ENCODE measurements at places on chromosomes 2 and 18. TPM values are rescaled to one million over a fixed set of nuclear protein-coding genes. Genes with fewer than 3 reads are reported as not detected.

GRCh38 chr2:70961648-70961994 is 16.8 kb upstream of the ANKRD53 start:
- no peak for DNase-seq

DNA sequence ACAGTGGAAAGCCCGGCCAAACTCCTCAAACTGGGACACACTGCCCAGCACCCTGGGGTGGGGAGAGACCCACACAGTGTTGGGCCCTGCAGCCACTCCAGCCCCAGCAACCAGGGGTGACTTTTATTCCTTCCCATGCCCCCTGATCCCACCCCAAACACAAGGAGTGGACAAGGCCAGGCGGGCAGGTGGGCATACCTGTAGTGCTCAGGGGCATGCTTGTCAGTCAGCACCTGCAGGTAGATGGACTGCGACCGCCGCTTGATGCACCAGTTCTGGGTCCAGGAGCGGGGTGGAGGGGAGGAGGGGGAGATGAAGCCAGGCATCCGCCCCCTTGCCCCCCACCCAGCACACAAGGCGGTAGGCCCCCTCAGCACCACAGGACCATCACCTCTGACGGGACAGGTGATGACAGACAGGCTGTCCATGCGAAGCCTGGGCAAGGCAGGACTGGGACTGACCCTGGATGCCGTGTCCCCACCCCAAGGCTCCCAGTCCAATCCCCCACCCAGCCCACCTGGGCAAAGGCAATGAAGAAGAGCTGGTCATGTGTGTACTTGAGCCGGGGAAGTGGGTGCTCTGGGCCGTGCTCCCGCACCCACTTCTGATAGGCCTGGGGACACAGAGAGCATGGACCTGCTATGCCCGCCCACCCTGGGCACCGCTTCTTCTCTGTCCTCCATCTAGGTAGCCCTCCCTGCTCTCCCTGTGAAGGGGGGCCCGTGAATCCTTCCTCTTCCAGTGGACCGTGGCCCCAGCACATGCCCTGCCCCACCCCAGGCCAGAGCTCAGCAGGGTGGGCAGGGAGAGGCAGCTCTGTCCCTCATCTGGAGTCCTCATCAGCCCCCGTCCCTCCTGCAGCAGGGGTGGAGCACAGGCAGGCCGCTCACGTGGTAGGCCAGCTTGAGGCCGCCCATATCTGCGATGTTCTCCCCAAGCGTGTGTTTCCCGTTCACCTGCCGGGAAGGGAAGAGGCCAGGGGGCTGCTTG is 7.1 kb downstream of the ECEL1 start:
- no peak for DNase-seq

- no peak for DNase-seq
These were observed 503 bp downstream of the ANXA4 start for GRCh38 chr2:69742322-69742952.

GRCh38 chr2:100589527-100589926 is 26.7 kb downstream of the PDCL3 start:
- DNase-seq = no peak

DNA sequence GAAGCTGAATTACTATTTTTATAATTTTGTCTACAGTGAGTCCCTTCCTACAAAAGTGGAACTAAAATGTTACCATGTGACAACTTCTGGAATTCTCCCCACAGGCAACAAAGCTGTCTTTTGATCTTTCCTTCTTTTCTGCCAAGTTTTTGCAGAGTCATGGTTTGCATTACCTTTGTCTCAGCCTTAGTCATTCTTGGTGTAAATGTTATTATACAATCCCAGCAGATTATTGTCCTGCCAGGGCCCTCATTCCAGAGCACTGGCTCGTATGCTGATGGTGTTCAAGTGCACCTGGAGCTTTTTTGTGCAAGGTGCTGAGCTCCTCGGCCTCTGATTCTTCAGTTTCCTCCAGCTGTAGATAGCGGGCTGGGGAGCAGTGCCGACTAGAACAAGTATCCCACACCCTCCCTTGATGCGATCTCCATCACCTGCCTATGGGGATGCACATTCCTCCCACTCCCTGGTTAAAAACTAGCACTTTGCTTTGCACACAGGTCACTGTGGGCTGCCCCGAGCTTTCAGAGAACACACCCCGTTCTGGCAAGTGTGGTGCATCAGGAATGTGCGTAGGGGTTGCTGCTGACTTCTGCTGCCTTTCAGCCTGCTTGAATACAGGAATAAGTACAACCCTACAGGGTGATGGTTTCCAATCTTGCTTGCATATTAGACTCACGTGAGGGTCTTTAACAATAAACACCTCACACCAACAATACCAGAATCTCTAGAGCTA is 263.6 kb downstream of the RNF144A start:
- no peak for DNase-seq

DNA sequence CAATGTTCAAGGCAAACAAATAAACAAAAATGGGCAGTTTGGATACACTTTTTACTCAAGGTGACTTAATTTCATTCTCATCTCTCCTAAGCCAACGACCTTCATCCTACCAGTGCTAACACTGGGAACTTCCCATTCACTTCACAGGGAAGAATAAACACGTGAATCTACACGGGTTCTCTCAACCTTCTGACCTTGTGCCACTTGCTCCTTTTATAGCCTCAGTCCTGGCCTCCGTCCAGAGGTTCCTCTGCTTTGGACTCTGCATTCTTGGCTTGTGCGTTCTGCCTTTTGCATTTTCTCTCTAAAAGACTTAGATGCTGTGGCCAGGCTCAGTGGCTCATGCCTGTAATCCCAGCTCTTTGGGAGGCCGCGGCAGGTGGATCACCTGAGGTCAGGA is 13.8 kb downstream of the ZNF2 start:
- no peak for DNase-seq

The CSRNP3 gene
- not detected for total RNA-seq

The RAB6C gene
- total RNA-seq = not detected
